Sciatic nerve (tissue), 2 donors: ENCODE measurements at places on chromosomes 5 and 9. TPM values are rescaled to one million over a fixed set of nuclear protein-coding genes. Genes with fewer than 3 reads are reported as not detected.
A peak's percentile ranks its signal among the peaks of the same experiment; 100 is the strongest.

- DNase-seq = no peak
Measured at GRCh38 chr5:119948162-119948561, 318.8 kb downstream of the FAM170A start.

DNA sequence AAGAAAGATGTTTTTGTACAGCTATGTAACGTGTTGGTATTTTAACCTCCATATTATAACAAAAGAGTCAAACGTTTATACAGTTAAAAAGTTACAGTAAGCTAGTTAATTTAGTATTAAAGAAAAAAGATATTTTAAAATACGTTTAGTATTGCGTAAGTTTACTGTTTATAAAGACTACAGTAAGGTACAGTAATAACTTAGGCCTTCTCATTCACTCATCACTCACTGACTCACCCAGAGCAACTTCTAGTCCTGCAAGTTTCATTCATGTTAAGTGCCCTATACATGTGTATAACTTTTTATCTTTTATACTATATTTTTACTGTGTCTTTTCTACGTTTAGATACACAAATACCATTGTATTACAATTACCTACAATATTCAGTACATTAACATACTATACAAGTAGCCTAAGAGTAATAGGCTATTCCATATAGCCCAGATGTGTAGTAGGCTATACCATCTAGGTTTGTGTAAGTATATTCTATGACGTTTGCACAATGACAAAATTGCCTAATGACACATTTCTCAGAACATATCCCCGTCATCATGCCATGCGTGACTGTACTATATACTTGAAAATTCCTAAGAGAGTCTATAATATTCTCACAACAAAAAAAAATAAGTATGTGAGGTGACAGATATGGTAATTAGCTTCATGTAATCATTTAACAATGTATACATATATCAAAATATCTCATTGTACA is 33.8 kb downstream of the ERP44 start:
- DNase-seq = no peak

DNA sequence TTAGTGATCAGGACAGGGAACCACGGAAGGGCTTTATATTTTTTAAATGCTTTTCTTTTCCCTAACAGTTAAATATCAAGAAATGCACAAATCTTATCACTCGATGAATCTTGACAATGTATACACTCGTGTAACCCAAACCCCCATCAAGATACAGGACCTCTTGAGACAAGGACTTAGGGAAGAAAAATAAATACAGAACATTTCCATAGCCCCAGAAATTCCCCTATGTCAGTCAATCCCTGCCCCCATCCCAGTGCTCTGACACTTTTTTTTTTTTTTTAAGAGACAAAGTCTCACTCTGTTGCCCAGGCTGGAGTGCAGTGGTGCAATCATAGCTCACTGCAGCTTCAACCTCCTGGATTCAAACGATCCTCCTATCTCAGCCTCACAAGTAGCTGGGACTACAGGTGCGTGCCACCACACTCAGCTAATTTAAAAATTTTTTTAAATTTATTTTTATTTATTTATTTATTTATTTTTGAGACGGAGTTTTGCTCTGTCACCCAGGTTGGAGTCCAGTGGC is 2.7 kb downstream of the SPINK4 start:
- DNase-seq = no peak

Gene PCDHA12
- 5.8 TPM for total RNA-seq

GRCh38 chr5:79959407-79959806 is 31.7 kb downstream of the MTX3 start:
- no peak for DNase-seq

DNA sequence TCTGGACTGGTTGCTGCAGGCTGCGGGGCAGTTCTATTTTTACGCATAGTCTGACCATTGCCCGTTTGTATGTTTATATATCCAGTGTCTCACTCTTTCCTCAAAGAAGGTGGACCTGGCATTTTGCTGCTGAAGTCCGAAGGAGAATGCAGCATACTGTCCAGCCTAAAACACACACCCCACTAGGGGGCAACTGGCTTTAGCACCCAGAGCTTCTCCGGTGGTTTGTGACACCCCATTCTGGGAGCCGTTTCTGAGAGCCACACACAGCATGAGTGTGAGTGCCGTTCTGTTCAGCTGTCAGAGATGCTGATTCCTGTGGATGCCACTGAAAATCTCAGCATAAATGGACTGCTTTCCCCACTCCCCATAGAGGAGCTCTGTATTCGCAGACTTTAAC is 290.5 kb upstream of the TAS2R1 start:
- no peak for DNase-seq

DNA sequence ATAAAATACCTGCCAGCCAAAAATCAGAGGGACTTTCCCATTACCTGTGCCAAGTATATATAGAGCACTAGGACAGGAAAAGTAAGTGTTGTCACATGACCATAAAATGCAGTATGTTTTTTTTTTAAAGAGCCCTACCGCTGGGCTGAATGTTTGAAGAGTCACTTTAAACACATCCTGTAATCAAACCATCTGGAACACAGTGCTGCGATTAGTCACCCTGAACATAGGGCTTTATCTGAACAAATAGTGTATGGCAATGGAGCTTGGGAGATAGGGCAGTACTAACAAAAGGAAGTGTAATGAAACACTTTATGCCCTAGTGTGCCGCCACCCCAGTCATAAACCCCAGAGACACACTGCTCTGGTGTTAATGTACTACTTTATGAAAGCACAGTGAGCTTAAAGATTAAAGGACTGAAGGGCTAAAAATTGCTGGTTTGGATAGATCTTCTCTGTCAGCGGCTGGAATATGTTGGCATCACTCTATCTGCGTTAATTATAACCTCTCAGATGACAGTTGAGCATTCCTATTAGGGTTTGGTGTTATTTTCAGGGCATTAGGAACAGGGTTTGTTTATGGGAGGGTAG is 90.4 kb downstream of the ZNF608 start:
- DNase-seq = no peak

Gene SYK
- total RNA-seq = 25.6 TPM

- DNase-seq = no peak
Measured at GRCh38 chr9:6409811-6410210, 3.2 kb upstream of the UHRF2 start.

GRCh38 chr9:101176384-101176783 is 147.9 kb downstream of the PLPPR1 start:
- DNase-seq = no peak

GRCh38 chr5:101716941-101717340 is 579.1 kb downstream of the SLCO4C1 start:
- DNase-seq = no peak

Gene GLRA1
- total RNA-seq = not detected

- no peak for DNase-seq
Measured at GRCh38 chr5:135843571-135844337, 9.3 kb downstream of the SLC25A48 start.

- DNase-seq = no peak
Measured at GRCh38 chr9:103319979-103320378, 324.8 kb downstream of the CYLC2 start.

DNA sequence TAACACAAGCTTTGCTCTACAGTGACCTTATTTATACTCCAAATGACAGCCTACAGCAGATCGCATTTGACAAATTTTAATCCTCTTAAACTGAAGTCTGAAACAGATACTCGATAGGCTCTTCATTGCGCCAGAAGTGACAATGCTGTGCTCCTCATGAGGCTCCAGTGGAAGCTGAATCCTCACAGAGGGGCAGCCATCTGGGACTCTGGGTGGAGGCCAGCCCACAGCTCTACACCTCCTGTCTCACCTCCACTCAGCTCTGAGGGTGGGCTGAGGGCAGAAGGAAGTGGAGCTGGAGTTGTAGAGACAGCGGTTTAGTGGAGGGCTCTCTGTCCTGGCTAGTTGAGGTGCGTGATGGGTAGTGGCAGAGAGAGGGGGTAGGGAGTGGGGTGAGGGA is 283.3 kb upstream of the ANKRD55 start:
- no peak for DNase-seq

GRCh38 chr9:133226219-133227171 is 17.4 kb upstream of the OBP2B start:
- DNase-seq = peak; percentile 33

- no peak for DNase-seq
Measured at GRCh38 chr5:82405618-82406204, 127.6 kb upstream of the RPS23 start.

Gene POU5F2
- total RNA-seq = 3.7 TPM

- DNase-seq = peak; percentile 47
Measured at GRCh38 chr5:462051-462481, 19.1 kb downstream of the EXOC3 start.

Gene KIF12
- total RNA-seq = 0.22 TPM

- DNase-seq = no peak
Measured at GRCh38 chr5:95727764-95728191, 3.4 kb upstream of the RHOBTB3 start.

DNA sequence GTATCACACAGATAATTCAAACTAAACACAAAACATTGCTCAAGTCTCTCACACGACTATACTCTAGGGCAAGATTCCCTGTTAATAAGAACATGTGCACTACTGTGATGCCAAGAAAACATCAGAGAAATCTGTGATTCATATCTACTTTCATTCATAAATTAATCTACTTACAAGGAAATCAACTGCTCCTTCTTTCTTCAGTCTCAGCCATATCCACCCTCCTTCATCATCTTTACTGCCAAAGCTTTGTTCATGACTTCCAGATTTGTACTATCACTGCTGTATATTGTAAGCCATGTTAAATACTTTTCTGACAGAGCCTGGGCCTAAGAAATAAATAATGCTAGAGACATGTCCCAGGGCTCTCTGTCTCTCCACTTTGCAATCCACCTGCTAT is 35.1 kb downstream of the CTNNAL1 start:
- no peak for DNase-seq

DNA sequence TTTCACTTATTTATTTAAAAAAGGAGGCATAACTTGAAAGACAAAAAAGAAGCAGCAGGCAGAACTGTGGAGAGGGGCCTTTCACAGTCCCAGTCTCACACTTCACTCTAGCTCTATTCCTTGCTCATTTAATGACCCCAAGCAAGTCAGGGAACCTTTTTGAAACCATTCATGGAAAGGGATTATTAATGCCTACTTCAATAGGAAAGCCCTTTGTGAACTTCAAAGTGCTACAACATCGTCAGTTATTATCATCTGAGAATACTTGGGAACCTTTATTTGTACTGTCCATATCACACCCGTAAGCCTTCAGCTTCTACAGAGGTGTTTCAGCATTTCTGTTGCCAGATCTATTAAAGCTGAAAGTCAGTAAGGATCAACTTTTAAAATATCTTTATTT is 320.2 kb downstream of the TMEM161B start:
- no peak for DNase-seq

DNA sequence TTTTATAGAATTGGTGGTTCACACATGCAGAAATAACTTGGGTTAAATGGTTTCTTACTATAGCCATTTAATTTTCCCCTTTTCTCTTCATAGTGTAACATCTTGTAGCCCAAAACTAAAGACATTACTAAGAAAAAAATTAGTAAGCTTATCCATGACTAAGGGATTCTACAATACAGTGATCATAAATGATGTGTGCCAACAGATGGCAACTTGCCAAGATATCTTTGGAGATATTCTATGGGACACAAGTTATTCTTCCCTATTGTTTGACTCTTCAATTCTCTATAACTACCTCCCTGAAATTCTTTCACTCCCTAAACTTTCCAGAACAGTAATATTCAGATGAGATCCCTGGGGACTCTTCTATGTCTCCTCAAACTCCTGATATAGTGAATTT is 580.6 kb downstream of the PTPRD start:
- DNase-seq = no peak

GRCh38 chr9:98149422-98149821 is 30.4 kb upstream of the TRIM14 start:
- DNase-seq = no peak

GRCh38 chr5:143134900-143135299 is 268.6 kb downstream of the NR3C1 start:
- no peak for DNase-seq

Gene ATOSB
- 15.9 TPM for total RNA-seq

- DNase-seq = no peak
Measured at GRCh38 chr9:83219924-83220438, 157.0 kb upstream of the RASEF start.

Gene CTNNAL1
- total RNA-seq = 177 TPM

GRCh38 chr5:44538797-44539601 is 149.8 kb upstream of the FGF10 start:
- DNase-seq = no peak

GRCh38 chr5:17763301-17763700 is 129.0 kb downstream of the TAF11L14 start:
- DNase-seq = no peak
